Upper lobe of left lung (tissue), 6 donors: ENCODE measurements at places on chromosomes 6 and 20. TPM values are rescaled to one million over a fixed set of nuclear protein-coding genes. Genes with fewer than 3 reads are reported as not detected.

LHFPL5 gene
- total RNA-seq, result not detected

DNA sequence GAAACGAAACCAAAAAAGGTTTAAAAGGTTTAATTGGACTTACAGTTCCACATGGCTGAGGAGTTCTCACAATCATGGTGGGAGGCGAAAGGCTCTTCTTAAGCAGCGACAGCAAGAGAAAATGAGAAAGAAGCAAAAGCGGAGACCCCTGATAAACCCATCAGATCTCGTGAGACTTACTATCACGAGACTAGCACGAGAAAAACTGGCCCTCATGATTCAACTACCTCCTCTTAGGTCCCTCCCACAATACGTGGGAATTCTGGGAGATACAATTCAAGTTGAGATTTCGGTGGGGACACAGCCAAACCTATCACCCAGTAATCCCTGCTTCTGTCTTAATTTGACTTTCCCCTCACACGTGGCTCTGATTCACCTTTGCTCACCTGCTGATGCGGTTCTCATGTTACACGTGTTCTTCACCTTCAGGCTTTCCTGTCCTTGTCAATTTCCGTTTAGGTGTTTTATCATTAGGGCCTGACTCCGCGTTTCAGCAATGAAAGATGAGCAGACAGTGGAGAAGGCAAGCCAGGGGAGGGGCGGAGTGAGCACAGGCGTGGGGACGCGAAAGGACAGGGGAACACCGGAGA is 57.1 kb downstream of the AGPAT4 start:
- DNase-seq, result peak; percentile 27

STX11 gene
- total RNA-seq, result 88.1 TPM

SNPH gene
- total RNA-seq, result 17.3 TPM

- DNase-seq, result peak; percentile 43
These were observed 49.1 kb downstream of the FOXF2 start for GRCh38 chr6:1438471-1438881.

DNA sequence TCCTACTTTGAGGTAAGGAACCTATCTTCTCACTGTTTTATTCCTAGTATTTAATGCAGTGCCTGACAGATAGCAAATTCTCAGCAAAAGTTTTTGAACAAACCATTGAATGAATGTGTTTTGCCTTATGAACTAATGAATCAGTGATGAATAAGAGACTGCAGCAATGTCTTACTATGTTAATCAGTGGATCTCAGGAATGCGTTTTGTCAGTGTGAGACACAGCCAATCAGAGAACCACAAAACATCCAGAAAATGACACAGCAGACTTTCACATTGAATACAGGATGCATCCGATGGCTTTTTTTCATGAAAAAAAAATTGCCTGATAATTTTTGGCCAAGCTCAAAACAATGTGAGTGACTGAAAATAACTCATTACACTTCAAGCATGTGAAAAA is 270.5 kb downstream of the BMP2 start:
- DNase-seq, result no peak

DNA sequence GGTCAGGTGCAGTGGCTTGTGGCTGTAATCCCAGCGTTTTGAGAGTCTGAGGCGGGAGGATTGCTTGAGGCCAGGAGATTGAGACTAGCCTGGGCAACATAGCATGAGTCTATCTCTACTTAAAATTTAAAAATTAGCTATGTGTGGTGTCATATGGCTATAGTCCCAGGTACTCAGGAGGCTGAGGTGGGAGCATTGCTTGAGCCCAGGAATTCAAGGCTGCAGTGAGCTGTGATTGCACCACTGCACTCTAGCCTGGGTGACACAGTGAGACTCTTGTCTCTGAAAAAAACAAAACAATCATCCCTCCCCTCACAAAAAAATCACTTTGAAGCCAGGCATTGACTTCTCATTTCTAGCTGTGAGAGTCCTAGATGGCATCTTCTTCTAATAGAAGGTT is 32.1 kb downstream of the AIG1 start:
- no peak for DNase-seq

GLP1R gene
- total RNA-seq, result not detected

- DNase-seq, result no peak
These were observed 542 bp downstream of the TUBE1 start for GRCh38 chr6:112086744-112087135.

HLA-DQB1 gene
- total RNA-seq, result 56.1 TPM

- no peak for DNase-seq
These were observed 22.2 kb downstream of the PPP1R3G start for GRCh38 chr6:5107341-5107740.

DNA sequence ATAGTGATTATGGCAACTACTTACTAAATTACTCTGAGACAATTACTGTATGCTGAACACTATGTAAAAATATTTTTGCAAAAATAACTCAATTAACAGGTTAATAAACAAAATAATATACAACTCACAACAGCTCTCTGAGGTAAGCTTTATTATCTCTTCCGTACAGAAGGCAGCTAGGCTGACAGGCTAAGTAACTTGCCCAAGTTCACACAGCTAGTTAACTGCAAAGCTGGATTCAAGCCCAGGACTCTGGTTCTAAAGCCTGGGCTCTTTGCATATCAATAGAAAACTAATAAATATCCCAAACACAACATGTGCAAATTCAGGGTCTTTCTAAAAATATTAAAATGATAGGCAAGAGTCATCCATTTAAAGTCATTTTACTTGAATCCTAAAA is 169.5 kb upstream of the BEND3 start:
- no peak for DNase-seq

PRR18 gene
- total RNA-seq, result not detected

GRCh38 chr6:41527721-41528408 is 18.3 kb upstream of the FOXP4 start:
- DNase-seq, result no peak
